Fibroblast of skin of left biceps (primary cell): ENCODE measurements at places on chromosomes 4 and X.
A peak's percentile ranks its signal among the peaks of the same experiment; 100 is the strongest.

GRCh38 chr4:149801416-149801815 lies 14.2 kb downstream of the IQCM start:
- DNase-seq: no peak

GRCh38 chrX:132594129-132594528 lies 105.3 kb upstream of the MBNL3 start:
- no peak for DNase-seq

GRCh38 chr4:130210864-130211263 lies 1114.9 kb downstream of the C4orf33 start:
- peak; percentile 70 for DNase-seq

GRCh38 chrX:5388087-5388486 lies 840.6 kb downstream of the NLGN4X start:
- no peak for DNase-seq

DNA sequence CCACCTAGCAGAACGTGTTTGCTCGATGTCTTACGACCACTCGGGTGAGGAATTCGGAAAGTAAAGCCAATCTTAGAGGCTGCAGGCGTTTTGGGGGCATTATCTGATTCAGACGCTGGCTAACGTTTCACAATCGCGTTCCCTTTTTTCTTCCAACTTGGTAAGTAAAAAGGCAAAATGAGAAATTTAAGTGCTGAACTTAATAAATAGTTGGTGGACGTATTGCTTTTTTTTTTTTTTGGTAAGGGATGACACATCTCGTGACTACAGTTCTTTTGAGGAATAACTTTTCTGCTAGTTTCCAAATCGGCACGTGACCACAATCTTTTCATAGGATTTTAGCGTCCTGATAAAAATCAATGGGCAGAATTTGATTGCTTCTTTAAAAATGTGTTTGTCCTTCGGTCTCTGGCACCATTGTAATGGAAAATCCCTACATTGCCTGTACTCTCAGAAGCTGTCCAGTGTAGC lies 848 bp downstream of the RAB9A start:
- no peak for DNase-seq

GRCh38 chrX:20500171-20500865 lies 233.6 kb upstream of the RPS6KA3 start:
- no peak for DNase-seq
